ENCODE measurements at places on chromosomes 16 and 17.

DNA sequence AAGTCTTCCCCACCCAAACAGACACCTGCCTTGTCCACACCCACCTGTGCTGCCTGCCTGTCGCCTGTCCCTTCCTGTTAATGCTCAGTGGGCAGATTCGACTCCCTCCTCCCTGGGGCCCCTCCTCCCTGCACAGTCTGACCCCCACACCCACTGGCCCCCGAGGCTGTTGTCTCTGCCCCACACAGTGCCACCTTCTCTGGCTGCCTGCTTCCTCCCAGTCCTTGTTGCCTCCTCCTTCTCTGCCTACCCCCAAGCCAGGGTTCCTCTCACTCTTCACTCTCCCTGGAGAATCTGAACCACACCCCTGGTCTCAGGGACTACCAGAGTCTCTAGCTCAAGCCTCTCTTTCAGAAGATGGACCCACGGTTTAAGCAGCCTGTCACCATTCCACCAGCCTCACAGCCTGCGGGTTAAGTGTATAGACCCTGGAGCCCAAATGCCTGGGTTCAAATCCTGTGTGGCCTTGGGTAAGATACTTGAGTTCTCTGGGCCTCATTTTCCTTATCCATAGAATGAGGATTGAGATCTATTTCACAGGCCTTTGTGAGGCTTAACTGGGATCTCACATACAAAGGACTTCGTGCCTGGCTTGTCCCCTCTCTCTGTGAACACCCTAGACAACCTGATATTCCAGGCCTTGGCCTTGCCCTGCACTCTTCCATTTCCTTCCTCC, 3.8 kb upstream of the ARHGAP23 start:
- no peak for DNase-seq

DNA sequence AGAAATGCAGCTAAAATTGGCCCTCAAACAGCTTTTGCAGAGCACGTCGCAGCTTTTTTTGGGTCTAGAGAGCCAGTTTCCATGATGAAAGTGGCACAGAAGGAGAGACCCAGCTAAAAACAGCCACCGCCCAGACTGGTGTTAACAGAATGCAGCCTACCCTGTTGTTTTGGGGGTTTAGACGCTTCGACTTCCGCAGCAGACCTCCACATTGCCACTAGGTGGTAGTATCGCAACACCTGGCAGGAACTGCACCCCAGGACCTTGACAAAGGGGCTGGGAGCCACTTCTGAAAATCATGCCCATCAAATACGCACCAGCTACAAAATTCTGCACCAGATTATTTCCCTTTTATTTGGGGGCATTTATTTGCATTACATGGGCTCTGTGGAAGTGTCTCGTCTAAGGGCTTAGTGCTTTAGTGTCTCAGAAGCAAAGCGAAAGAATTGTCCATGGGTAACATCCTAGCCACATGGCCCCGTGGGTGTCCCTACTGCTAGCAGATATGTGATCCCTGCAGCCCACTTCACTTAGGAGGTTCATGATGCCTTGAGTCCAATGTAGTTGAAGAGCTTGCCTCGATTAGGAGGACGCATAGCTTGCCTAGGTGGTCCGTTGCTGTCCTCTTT, 167.1 kb downstream of the HAPSTR1 start:
- peak; percentile 26 for DNase-seq

GRCh38 chr17:72702136-72702735, 390.3 kb downstream of the SLC39A11 start:
- DNase-seq, result no peak

DNA sequence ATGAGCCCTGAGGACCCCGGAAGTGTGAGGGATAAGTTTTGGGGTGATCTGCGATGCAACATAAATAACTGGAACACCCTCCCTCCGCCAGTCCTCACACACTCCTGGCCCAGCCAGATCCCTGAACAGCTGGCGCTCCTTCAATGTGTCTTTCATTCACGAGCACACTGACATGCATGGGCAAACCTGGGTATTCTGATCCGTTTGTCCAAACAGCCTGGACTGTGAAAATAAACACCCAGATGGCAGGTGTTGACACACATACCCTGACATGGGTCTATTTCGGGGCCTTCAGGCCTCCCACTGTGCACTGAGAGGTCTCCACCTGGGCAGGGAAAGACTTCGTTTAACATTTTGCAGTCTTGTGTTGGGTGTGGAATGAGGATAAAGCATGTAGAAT, 3.0 kb upstream of the CPNE2 start:
- no peak for DNase-seq

DNA sequence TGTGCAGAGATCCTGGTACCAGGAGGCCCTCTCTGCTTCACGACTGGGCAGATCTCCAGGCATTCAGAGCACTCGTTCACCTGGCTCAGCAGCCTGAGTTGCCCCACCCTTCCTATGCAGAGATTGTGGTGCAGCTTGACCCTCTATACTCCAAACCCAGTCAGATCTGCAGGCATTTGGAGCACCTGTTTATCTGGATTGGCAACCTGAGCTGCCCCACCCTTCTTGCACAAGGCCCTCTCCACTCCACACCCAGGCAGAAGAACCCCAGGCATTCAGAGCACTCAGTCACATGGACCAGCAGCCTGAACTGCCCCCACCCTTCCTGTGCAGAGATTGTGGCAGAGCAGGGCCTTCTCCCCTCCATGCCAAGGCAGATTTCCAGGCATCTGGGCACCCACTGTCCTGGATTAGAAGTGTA, 88.4 kb upstream of the CDH5 start:
- DNase-seq, result no peak

DNA sequence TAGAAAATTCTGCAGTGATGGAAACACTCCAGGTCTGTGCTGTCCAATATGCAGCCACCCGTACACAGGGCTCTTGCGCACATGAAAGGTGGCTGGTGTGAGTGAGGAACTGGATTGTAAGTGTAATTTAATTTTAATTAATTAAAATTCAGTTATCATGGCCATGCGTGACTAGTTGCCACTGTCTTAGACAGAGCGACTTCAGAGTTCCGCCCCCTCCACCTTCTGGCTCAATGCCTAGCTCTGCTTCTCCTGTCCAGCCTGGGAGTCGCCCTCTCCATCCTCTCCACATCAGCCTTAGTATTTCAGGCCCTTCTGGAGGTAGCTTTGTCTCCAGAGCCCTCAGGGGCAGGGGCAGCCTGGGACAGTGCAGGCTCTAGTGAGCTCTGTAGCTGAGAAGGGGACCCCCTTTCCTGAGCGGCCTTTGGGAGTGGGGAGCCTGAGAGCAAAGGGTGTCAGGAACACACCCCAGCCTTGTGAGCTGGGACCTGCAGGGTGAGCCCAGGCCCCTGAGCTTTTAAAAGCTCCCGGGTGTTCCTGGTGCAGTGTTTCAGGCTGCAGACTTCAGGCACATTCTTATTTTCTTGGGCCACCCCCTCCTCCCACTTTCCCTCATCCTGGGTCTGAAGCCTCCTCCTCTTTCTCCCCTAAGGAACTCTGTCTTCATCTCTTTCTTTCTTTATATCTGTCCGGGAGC, 99.4 kb downstream of the IRF8 start:
- DNase-seq, result no peak

DNA sequence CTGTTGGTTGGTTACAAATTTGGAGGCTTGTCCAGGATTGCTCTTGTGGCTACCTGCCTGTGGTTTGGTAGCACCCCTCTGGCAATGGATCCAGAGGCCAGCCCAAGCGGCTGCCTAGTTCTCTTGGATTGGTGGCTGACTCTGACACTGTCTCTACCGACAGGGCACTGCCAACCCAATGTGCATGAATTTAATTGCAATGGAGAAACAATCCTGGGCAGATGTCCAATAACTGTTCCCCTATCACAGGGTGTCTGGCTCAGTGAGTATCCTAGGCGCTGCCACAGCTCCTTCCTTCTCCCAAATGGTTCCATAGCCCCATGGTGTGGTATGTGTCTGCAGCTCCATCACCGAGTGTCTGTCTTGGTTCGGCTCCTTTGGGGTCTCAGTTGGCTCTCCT, 19.5 kb downstream of the N4BP1 start:
- no peak for DNase-seq

DNA sequence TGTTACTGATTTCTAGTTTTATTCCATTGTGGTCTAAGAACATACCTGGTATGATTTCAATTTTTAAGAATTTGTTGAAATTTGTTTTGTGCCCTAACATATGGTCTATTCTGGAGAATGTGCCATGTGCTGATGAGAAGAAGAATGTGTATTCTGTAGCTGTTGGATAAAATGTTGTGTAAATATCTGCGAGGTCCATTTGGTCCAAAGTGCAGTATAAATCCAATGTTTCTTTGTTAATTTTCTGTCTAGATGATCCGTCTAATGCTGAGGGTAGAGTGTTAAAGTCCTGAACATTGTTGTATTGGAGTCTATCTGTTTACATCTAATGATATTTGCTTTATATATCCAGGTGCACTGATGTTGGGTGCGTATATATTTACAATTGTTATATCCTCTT, 9.9 kb downstream of the ACSM3 start:
- no peak for DNase-seq

DNA sequence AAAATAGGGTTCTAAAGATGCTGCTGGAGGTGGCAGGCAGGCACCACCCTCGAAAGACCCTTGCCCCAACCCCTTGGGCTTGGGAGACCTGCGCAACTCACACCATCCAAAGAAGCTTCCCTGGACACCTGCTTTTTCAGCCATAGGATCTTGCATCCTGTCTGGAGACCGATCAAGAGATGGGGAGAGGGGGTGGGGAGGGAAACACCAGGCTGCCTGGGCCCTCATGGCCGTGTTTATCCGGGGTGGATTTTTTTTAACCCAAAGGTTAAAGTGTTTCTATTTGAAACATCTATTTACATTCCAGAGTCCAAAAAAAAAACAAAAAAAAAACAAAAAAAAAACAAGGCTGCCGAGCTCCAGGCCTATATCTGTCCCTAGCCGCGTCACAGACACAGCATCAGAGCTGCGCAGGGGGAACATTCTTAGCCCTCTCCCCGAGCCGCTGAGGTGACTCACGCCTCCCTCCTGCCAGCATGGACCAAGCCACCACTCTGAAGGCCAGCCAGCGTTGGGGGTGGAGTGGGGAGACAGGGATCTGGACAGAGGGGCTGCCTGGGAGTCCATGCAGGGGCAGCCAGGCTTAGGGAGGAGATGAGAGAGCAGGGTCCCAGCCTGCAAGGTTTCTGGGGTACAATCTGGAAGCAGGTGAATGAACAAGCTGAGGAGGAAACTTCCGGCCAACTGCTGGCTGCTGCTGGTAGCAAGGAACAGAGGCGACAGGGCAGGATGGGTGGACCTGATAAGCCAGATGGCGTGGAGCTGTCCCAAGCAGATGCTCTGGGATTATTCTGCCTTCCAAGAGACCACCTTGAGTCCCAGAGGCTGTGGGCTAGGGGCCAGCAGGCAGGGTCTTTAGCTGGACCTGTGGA, 14.8 kb downstream of the HDAC5 start:
- DNase-seq, result no peak

- no peak for DNase-seq
Observed at GRCh38 chr17:8041979-8042378, 3.1 kb downstream of the ALOX15B start.

- DNase-seq, result peak; percentile 23
Observed at GRCh38 chr16:19583665-19584300, 28.3 kb downstream of the VPS35L start.

DNA sequence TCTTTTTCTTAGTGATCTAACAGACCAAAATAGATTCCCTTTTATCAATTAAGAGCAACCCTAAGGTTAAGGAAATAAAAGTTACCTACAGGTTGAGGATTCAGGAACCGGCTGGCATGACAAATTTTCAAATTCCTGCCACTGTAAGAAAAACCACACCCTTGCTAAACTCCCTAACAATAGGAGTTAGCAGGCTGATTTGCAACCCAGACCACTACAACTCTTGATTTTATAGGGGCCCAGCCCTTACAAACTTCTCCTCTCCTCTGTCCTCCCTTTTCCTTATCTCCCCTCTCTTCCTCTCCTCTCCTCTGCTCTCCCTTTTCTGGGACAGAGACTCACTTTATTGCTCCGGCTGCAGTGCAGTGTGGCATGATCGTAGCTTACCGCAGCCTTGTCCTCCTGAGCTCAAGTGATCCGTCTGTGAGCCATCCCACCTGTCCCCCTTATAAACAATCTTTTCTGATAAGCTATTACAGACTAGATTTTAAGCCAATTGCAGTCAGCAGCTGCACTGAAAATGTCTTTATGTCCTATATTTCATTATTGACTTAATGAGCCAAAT, 418.9 kb downstream of the CDH8 start:
- DNase-seq, result no peak

DNA sequence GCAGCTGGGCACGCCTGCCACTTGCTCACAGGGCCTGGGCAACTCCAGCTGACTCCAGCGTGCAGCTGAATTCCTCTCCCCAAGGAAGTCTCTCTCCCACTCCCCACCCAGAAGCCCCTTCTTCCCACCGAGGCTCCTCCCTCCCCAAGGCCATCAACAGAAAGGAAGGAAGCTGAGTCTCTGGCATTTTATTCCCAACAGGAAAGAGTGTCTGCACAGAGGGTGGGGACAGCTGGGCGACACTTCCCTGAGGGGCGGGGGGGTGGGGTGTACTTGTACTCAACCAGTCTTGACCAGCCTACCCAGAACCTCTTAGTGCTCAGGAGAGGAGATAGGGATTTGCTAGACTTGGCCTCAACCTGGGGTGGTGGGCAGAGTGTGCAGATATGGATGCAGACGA, at the start of gene EXOC3L1:
EXOC3L1 (minus strand) TSS at position 96 of the 400 bp plus-strand sequence. CDS start 460 bp downstream, outside the sequence.
- no peak for DNase-seq

DNA sequence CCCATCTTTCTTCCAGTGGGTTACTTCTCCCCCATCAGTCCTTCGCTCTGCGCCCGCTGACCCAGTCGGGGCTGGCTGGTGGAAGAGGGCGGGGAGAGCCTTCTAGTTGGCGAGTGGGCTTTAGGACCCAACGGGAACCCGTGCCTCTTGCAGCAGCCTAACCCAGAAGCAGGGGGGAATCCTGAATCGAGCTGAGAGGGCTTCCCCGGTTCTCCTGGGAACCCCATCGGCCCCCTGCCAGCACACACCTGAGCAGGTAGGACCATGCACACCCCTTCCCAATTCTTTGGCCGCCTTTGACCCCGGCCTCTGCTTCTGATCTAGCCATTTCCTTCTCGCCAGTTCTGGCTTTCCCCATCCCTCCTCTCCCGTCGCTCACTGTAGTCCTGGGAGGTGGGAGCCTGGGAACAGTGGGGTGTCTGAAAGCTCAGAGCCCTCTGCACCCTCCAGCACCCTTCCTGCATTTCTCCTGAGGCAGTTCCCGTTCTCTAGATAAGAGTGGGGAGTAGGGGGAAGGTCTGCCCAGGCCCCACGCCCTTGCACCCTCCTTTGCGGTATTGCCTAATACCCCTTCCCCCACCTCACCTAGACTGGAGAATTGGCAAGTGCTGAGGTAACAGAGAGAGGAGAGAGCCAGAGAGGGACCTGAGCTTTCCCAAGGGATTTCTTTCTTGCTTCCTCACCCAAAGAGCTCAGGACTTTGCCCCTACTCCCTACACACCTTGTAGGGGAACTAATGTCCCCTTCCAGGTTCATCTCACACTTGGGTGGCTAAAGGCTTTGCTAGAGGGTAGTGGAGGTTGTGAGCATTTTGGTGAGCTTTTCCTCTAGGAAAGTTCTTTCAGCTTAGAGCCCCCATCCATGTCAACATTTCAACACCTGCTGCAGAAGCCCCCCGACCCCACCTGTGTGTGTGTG, at the start of gene RARA:
RARA (plus strand) TSS at position 150 of the 918 bp plus-strand sequence. CDS start 22,039 bp downstream, outside the sequence.
- DNase-seq, result no peak

DNA sequence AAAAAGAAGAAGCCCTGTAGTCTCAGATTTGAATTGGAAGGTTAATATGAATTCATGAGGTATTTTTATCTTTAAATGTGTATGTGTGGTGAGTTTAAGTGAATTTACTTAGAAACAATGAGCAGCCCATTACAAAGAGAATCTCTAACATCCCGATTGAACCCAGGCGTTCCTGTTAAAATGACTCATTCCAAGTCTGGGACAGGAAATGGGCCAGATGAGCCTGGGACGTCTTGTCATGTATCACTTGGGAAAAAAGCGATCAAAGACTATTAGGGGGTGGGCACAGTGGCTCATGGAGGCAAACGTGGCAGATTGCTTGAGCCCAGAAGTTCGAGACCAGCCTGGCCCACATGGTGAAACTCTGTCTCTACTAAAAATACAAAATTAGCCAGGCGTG, 81.6 kb downstream of the SEC14L1 start:
- DNase-seq, result no peak

All from right renal pelvis (tissue), 4 donors.